Dermis microvascular lymphatic vessel endothelial cell (primary cell): ENCODE measurements at places on chromosomes 2 and 18.

DNA sequence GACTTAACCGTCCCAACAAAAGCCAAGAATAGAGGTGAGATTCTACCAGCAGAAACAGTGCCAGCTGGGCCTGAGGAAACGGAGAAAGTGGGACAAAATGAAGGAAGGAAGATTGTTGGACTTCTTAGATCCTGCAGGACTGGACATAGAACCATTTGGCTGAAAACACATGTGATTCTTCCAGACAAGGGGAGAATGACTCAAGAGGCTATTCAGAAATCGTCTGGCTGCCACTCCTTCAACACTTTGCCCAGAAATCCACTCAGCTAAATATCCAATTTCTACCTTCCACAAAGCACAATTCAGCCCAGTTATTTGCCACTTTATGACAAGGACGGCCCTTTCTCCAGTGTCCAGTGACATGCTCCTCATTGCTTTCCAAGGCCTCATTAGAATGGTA lies 61.6 kb downstream of the SNORC start:
- DNase-seq = no peak

DNA sequence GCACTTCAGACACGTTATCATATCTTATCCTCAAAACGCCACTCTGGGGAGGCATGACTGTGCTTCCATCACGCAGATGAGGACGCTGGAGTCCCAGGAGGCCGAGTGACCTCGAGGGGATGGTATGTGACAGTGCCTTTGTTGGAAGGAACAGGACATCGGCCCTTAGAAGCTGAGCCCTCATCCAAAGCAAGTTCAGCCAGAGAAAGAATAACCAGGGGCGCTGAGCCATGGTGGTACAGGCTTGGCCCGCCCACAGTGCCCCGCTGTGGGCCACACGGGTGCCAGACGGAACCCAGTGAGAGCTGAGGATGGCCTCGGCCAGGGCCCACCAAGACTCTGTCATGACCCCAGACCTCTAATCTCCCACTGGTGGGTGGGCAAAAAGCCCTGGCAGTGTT lies 31.3 kb downstream of the HS1BP3 start:
- no peak for DNase-seq

DNA sequence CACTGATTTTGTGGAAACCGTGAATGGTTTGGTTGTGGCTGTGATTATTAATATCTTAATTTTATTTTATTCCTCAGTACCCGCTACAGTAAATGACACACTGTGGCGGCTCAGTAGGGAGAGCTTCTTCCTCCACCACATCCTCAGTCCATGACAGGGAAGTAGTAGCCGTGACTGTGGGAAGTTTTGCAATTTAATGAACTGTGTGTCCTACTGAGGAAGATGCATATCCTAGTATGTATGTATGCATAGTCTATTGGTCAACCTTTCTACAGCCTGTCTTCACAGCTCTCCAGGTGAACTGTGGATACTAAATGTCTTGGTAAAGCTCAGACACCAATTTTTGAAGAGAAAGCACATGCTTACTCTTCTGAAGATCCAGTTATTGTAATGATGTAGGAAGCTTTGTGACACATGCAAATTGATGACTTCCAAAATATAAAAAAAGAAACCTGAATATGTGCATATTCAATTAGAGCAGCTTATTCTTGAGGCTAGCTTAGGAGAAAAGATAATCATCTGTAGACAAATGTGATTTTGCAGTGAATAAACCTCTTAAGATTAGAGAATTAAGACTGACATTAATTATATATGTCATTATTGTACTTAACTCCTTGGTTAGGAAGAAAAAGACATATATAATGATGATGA lies 384.3 kb upstream of the CNTNAP5 start:
- DNase-seq = no peak

- DNase-seq = no peak
Observed at GRCh38 chr2:59288771-59289170, 1047.6 kb upstream of the FANCL start.

DNA sequence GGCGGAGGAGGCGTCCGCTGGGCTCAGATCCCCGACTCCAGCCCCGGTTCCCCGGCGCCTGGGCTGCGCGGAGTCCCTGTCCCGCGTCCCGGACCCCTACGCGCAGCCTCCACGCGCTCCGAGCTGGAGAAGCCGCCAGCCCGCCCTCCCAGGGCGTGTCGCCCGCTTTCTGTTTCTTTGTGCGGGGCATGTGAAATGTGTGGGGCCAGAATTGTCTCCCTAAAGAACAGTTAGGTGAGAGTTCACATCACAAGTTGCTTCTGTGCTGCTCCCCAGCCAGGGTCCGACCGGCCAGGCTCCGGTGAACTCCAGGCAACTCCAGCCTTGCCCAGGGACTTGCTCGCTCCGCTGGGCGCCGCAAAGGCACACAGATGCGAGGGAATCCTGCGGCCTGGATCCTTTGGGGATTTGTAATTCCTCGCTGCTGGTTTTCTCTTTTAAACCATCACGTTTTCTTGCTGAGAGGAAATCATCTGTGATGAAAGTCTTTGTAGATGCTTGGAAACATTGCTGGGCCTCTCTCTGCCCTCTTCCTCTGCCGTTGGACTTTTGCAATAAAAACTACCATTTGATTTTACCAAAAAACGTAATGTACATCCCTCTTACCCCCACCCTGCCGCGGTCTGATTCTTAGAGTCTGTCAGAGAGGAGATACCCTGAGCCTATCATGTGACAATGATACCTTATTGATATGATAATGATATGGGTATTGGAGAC lies 631 bp downstream of the GYPC start:
- DNase-seq = peak; percentile 48

GRCh38 chr2:113067681-113068080 lies at the start of gene IL1F10:
Gene IL1F10, plus strand, starts transcription at chr2:113067970. Its CDS starts 4,769 bp downstream, at chr2:113072739.
- no peak for DNase-seq

GRCh38 chr2:148253685-148254084 lies 232.8 kb downstream of the MBD5 start:
- DNase-seq = peak; percentile 5

- DNase-seq = no peak
Observed at GRCh38 chr2:43853141-43854081, 14.6 kb downstream of the ABCG8 start.

DNA sequence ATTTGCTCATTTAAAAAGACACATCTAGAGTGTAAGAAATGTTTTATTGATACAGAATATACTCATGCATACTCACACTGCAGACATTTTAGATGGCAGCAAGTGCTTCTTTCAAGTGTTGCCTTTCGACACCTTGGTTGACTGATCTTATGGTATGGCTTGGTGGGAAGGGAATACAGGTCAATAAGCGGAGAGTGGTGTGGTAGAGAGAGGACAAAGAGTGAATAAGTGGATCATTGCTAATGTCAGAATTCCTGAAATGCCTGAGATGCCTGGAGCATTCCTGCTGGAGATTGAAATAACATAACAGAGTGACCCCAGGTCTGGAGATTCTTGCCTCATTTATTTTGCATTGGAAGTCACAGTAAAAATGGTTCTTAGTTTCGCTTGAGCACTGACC lies 76.7 kb downstream of the RND3 start:
- no peak for DNase-seq

DNA sequence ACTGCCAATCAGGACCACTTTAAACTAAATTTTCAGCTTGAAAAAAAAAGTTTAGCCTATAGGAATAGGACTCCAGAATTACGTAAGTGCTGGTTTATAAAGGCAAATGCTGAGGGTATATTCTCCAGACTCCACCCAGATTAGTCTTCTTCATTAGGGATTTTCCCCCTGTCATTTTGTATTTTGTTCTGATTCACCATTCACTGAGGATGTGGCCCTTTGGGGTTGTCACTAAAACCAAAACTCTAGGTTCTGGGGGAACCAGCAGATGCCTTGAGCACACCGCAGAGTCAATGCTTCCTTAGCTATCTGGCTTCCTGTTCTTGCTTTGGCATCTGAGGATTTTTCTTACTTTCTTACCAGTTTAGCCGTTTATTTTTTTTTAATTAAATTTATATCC lies 10.5 kb downstream of the SCYGR4 start:
- DNase-seq = no peak

DNA sequence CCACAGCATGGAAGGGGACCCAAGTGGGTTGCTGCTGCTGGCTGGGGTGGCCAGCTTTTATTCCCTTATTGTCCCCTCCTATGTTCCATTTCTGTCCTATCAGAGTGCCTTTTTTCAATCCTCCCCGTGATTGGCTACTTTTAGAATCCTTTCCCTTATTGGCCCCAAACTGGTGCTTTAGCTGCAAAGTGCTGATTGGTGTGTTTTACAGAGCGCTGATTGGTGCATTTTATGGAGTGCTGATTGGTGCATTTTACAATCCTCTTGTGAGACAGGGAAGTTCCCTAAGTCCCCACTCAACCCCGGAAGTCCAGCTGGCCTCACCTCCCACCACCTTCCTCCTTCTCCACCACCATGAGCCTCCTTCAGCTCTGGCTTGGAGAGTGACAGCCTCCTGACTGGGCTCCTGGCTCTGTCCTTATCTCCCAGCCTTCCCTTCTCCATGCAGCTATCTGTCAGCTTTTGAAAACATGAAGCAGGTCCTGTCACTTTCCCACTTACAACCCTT lies 20.7 kb upstream of the PLB1 start:
- no peak for DNase-seq
